ENCODE measurements at places on chromosomes 12 and 14.

DNA sequence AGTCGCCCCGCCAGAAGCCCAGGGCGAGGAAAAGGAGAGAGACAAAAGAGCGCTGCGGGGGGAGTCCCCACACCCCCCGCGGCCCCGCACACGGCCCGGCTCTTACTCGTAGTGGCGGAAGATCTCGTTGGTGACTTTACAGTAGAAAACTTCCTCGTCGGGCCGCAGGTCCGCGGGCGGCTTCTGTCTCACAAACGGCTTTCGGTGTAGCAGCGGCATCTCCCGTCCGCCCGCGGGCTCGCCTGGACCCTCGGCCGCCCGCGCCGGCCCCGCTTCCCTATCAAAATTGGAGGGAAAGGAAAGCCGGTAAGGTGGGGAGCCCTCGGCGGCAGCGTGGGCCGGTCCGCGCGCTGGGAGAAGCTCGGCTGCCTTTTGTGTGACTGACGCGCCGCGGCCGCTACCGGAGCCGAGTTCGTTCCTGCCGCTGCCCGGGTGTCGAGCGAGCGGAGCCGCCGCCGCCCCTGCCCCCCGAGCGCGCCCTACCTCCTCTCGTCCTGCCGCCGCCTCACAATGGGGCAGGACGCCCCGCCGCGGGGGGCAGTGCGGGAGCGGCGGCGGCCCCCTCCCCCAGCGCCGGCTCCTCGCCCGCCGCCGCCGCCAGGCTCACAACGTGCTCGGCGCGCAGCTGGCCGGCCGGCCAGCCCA, 652 bp downstream of the BAZ1A start:
- peak; percentile 56 for DNase-seq

DNA sequence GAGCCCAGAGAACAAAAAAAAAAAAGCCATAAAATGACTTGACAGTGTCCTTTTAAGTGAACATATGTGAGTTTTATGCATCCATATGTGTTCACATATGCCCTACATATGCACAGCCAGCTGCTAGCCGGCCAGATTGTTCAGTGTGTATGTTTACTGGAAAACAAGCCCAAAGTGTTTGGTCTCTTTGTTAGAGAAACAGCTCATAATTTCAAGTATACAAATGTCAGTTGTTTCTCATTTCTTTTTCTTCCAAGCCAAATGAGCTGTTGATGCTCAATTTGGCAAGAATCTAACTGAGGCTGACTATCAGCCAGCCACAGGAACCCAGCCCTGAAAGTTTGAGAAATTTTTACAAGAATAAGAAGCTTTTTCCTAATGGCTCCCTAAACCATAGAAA, 60.8 kb upstream of the TSPAN8 start:
- no peak for DNase-seq

- DNase-seq: peak; percentile 30
Measured at GRCh38 chr12:388541-389141, 479 bp downstream of the KDM5A start.

DNA sequence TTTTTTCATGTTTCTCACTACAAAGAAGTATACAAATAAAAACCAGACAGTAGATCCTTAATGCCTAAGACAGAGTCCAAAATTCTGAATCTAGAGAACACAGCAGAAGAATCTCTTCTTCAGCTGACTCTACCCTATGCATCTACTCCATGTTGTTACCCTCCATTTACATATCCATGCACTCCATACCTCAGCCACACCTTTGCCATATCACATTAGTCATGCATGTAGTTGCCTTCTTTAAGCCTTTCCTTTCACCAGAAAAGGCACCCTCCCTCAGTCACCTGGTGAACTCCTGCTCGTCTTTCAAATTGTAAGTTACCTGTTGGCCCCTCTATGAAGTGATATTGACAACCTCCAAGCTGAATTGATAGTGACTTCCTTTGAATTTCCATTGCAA, 271.2 kb upstream of the FAR2 start:
- DNase-seq: no peak

- DNase-seq: no peak
Measured at GRCh38 chr12:97306147-97306546, 156.5 kb upstream of the RMST start.

GRCh38 chr12:62604871-62605270, 138.2 kb downstream of the MON2 start:
- no peak for DNase-seq

- DNase-seq: no peak
Measured at GRCh38 chr12:53476769-53477209, 22.5 kb downstream of the MAP3K12 start.

GRCh38 chr14:105356927-105357326, 41.4 kb upstream of the TEX22 start:
- DNase-seq: no peak

DNA sequence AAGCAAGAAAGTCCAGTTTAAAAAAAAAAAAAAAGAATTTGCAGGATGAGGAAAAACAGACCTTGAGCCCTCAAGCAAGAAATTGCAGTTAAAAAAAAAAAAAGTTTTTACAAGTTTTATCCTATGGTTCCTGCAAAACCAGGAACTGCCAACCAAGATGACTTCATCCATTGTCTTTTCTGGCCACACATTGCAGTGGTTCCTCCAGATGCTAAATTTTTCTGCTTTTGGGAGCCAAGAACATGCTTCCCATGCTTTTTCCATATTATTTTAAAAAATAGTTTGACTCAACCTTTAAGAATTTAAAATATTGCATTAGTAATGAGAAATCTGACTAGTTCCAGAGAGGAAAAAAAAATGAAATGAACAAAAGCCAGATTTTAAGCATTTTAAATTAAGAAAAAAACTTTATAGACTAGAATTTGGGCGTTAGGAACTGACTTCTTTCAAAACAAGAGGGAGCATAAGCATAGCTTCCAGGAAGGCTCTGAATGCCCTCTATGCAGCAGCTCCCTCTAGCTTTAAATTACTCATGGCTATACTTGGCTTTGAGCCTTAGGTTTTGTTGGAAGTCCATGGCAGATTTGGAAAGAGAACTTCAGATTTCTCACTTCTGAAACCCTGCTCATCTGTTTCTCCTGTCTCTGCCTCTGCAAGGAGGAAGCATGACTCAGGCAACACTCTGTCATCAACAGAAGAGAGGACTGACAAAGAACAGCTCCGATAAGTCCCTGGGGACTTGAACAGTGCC, 124.5 kb downstream of the GPR65 start:
- DNase-seq: no peak

DNA sequence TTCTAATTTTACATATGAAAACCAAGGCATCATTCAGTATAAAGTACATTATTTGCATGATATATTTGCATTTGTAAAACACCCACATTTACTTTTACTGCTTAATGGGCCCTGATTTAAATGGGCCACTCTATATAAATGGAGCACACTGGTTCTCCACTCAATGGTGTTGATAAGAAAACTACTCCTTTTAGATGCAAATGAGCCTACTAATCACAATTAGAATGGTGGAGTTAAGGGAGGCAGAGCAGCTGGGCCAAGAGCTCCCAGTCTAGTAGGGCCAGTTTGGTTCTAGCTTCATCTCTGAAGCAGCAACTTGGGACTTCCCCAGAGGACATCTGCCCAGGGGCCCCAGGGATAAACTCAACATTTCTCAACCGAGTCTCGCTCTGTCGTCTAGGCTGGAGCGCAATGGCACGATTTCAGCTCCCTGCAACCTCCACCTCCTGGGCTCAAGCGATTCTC, 120.7 kb downstream of the FOXN3 start:
- DNase-seq: no peak

GRCh38 chr12:98296462-98297079, 218.8 kb upstream of the TMPO start:
- no peak for DNase-seq

DNA sequence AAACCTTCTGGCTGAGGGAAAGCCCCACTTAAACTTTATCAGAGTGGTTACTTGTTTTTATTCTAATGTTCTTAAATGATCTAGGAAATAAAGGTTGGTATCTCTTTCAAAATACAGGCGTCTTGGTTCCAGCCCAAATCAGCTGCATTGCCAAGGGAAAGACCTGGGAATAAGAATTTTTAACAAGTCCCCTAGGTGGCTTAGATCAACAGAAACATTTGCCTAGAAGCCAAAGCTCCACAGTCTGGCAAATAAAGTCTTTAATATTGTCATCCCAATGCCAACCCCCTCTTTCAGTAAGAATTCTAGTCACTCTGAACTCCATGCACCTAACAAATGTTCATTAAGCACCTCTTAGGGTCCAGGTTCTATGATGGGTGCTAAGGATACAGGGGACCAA, 66.8 kb downstream of the ARL6IP4 start:
- DNase-seq: no peak

- DNase-seq: no peak
Measured at GRCh38 chr14:59075506-59075905, 113.0 kb upstream of the DAAM1 start.

DNA sequence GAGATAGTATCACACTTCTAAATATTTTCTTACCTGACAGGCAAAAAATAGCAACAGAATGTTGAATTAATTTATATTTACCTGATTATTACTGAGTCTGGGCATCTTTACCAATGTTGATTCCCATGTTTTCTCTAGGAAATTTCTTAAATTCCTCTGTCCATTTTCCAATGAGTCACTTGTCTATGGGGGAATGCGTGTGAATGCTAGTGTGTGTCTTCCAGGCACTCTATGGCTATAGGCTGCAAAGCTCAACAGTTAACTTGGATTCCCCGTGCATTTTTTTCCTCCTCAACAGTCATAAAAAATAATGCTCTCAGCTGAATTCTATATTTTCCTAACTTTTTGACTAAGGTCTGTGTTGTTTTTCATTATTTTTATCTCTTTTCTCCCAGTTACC, 1385.8 kb upstream of the FLRT2 start:
- DNase-seq: no peak

- no peak for DNase-seq
Measured at GRCh38 chr14:93086441-93087055, 29.2 kb downstream of the ITPK1 start.

GRCh38 chr12:46222636-46223035, 46.2 kb downstream of the SLC38A1 start:
- DNase-seq: no peak

DNA sequence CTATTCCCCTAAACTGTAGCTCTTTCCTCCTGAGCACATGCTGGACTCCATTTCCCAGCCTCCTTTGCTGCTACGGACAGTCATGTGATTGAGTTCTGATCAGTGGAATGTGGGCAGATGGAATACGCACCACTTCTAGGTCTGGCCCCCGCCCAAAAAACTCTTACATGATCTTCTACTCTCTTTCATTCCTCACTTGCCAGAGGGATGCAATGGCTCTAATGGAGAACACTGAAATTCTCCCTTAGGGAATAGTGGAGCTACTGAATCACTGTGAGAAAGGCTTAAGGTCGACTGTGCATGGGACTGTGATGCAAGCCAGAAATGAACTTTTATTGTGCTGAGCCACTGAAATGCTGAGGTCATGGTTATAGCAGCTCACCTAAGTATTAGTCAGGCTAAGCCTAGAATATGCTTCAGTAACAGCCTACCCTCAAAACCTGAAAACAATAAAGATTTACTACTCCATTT, 13.0 kb upstream of the TMED2 start:
- DNase-seq: no peak

DNA sequence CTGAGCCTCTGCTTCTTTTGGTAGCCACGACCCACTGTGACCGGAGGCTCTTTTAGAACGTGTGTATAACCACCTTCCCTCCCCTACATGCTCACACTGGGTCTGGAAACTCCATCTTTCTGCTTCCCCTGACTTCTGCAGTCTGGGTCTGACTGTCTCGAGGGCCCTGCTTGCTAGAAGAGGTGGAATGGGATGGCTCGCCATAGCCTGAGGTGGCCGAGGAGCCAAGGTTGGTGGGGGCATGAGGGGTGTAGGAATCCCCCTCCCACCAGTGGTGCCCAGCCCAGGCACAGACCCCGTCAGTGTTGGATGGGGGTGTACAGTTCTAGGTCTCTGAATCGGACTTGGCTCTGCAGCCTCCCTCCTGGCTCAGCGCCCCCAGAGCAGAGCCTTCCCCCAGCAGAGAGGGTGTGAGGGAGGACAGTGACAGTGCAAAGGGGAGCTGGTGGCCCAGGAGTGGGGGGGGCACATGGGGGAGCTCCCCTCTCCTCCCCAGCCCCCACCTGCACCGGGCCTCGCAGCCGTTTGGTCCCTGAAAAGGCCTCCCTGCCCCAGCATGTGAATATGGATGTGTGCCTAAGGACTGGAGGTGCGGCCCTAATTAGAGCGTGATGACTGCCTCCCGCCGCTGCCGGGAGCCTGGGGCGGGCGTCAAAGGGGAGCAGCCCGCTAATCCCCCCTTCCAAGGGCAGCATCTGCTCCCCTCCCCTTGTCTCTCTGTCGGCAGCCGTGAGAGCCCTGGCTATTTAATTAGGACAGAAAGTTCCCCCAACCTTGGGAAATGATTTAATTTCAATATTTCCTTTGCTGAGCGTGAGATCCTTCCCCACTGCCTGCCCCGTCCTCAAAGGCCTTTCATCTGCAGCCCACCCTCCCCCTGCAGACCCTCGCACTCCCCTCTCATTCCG, 196.2 kb upstream of the C14orf180 start:
- DNase-seq: no peak

DNA sequence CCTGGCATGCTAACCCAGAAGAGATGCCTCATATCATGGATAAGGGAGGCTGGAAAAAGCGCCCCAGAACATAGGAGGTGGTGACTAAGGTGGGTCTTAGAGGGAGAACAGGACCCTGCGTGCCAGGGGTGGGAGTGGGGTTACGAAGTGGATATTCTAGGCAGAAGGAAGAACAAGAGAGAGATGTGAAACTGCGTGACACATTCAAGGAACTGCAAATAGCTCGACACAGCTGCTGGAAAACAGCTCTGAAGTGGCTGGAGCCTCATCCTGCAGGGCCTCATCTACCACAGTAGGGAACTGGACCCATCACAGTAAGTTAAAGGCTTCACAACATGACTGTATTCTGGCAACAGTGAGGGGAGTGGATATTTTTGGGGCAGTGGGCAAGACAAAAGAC, 61.1 kb downstream of the RNF34 start:
- no peak for DNase-seq

DNA sequence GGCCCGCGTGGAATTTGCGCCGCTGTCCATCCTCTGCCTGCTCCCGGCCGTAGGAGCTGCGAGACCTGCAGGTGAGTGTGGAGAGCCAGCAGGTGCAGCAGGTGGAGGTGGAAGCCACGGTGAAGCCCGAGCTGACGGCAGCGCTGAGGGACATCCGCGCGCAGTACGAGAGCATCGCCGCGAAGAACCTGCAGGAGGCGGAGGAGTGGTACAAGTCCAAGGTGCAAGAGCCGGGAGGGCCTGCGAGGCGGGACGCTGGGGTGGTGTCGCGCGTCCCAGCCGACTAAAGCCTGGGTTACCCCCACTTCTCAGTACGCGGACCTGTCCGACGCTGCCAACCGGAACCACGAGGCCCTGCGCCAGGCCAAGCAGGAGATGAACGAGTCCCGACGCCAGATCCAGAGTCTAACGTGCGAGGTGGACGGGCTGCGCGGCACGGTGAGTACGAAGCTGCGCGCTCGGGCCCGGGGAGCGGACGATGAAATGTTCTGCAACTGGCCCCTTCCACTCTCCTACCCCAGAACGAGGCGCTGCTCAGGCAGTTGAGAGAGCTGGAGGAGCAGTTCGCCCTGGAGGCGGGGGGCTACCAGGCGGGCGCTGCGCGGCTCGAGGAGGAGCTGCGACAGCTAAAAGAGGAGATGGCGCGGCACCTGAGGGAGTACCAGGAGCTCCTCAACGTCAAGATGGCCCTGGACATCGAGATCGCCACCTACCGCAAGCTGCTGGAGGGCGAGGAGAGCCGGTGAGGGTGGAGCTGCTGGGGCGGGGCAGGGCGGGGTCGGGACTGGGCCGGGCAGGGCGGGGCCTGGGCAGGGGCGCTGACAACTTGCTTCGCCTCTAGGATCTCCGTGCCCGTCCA, 2.1 kb downstream of the PRPH start:
- no peak for DNase-seq

- DNase-seq: no peak
Measured at GRCh38 chr12:60451457-60451856, 855.6 kb downstream of the SLC16A7 start.

- DNase-seq: no peak
Measured at GRCh38 chr12:57807285-57807684, 11.2 kb downstream of the AVIL start.

GRCh38 chr12:53332744-53333143, 3.4 kb downstream of the SP7 start:
- no peak for DNase-seq

Measured in activated CD8-positive, alpha-beta memory T cell treated with anti-CD3 and anti-CD28 coated beads, Interleukin-2, amount 50 U/mL, for 4 hours (primary cell).